Fibroblast of the conjunctiva (primary cell): ENCODE measurements at places on chromosomes 5 and 9.
A peak's percentile ranks its signal among the peaks of the same experiment; 100 is the strongest.

DNA sequence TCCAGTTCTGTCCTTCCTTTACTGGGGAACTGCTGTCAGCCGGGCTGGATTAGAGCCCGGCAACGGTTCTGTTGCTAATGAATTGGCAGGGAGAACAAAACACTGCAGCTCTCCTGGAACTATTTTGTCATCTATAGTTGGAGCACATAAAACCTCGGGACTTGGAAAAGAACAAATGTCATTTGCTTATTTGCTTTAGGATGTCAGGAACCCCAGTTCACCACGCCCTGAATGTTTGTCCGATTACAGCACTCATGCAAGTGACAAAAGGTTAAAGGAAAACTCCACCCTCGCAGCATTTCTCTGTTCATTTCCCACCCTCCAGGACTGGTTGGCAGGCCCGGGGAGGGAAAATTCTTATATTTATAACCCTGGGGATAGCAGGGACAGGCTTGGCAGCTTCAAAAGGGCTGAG, 66.4 kb upstream of the PLPP1 start:
- DNase-seq: peak; percentile 82

- no peak for DNase-seq
Measured at GRCh38 chr5:82734347-82734746, 342.8 kb downstream of the TMEM167A start.

- DNase-seq: no peak
Measured at GRCh38 chr5:1217596-1218206, 7.5 kb upstream of the SLC6A18 start.

DNA sequence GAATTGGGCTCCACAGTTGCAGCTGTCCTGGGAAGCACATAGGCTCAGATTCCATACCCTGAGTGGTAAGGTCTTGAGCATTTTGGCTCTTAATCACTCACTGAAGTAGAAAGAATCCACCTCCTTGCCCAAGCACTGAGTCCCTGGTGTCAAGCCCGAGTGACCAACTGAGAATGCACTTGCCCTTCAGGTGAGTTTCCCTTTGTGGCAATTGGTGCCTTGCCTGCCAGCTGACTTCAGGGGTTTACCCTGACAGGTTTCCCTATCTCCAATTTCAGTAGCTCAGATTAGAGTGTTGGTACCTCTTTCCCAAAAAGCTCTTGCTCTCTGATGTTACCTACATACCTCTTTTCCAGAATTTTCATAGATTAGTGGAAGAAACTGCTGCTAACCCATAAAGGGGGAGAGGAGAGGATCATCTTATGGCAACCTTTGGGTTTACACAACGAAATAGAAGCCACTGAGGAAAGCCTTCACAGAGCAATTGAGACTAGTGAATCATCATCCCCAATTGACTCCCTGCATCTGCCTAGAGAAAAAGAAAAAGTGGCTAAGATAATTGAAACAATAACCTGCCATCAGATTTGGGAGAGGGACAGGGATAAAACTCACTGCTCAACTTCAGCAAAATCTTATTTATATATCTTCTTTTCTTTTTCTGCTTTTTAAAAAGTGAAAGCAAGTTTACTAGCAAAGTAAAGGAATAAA, 48.6 kb downstream of the CCL28 start:
- no peak for DNase-seq

GRCh38 chr5:89932771-89933181, 476.8 kb downstream of the CETN3 start:
- no peak for DNase-seq

- no peak for DNase-seq
Measured at GRCh38 chr5:156340893-156341292, 13.9 kb downstream of the SGCD start.

GRCh38 chr5:74469234-74469994, 171.1 kb downstream of the ENC1 start:
- no peak for DNase-seq

GRCh38 chr5:43515678-43516048, 715 bp upstream of the C5orf34 start:
- no peak for DNase-seq

GRCh38 chr5:74954919-74955318, 88.7 kb upstream of the FAM169A start:
- DNase-seq: no peak

- no peak for DNase-seq
Measured at GRCh38 chr9:91481972-91482371, 58.3 kb upstream of the NFIL3 start.

GRCh38 chr5:149320791-149321330, 24.4 kb upstream of the GRPEL2 start:
- peak; percentile 85 for DNase-seq
